ENCODE measurements at places on chromosomes 2 and 18.

- no peak for DNase-seq
These were observed 74.8 kb downstream of the NPAS2 start for GRCh38 chr2:100894796-100895156.

- DNase-seq = no peak
These were observed 2.1 kb downstream of the CNTNAP5 start for GRCh38 chr2:124027182-124027581.

- no peak for DNase-seq
These were observed 220.1 kb downstream of the IRS1 start for GRCh38 chr2:226579519-226579918.

- DNase-seq = no peak
These were observed 156.9 kb downstream of the LAMA1 start for GRCh38 chr18:6960656-6961055.

DNA sequence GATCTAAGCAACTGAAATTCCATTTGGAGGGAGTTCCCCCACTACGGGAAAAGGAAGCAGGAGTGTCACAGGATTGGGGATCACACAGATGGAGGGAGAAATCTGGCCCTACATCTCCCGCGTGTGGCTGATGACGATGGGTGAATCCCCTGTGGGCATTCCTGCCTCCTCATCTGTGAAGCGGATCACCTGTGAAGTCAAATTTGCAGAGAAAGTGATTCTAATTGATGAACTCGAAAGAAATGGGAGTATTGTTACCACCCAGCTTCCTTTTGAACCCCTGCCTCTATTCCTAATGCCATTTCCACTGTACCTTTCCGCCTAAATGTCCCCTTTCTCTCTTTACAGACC, 92.0 kb downstream of the CMPK2 start:
- no peak for DNase-seq

DNA sequence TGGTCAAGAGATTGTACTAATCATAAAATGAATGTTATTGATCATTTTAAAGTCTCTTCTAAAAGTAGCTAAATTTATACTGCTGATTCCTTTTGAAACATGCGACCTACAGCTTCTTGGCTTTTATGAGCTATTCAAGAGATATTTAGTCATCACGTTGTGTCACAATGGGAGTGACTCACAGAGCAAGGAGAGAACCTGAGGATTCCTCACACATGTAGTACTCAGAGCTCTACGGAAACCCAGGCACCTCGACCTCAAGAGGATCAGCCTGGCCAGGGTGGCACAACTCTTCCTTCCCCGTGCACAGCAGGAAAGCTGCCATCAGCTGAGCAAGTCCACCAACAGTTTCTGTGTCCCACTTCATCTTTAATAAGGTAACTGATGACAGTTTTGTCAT, at the start of gene DHRS9:
DHRS9 (plus strand) TSS at position 223 of the 400 bp plus-strand sequence. CDS start 12,019 bp downstream, outside the sequence.
- DNase-seq = no peak

GRCh38 chr18:54641734-54642133, 50.7 kb downstream of the DYNAP start:
- no peak for DNase-seq

GRCh38 chr2:52510432-52510831, 1257.2 kb upstream of the CHAC2 start:
- DNase-seq = no peak

DNA sequence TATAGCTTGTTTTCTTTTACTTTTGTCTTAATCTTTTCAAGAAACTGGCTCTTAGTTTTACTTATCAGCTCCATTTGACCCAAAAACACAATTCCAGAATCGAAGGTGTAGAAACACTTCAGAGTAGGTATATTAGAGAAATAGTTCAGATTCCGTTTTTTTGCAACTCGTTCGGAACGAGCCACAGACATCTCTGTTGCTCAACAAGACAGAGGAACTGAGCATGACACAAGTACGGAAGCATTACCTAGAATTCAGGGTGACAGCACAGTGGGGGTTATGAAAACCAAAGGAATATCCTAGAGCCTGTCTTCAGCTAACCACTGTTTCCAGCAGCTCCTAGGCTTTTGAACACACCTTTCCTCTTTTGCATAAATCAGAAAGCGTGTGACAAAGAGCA, 5.0 kb downstream of the HRH4 start:
- DNase-seq = no peak

- no peak for DNase-seq
These were observed 445.1 kb upstream of the TRIB2 start for GRCh38 chr2:12271589-12271984.

GRCh38 chr2:137659616-137660015, 304.7 kb upstream of the HNMT start:
- DNase-seq = no peak

DNA sequence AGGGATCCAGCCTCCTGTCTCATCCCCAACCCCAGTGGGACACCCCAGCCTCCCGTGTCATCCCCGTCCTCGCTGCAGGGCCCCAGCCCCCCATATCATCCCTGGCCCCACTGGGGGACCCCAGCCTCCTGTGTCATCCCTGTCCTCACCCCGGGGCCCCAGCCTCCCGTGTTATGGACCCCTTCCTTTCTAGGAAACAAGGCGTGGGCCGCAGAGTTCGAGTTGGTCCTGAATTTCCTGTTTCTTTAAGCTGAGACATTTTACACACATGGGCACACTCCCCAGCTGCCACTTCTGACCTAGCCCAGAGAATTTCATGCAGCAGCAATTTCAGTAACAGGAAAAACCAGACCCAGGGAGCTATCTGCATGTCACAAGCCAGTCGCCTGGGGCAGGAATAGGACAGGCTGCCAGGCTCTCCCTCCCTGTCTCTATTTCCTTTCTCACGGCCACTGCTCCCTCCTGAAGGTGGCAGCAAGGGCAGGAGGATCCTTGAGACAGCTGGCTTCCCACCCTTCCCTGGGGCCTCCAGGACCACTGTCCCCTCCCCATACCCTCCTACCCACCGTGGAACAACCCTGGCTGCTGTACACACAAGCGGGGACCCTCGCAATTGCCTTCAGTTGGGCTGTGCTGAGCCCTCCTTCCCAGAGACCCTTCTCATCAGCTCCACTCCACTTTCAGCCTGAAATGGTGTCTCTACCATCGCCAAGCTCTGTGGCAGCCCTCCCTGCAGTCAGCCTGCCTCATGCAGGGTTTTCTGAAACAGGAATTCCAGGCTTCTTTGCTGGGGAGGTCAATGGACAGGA, 141.9 kb upstream of the ID2 start:
- DNase-seq = no peak

- no peak for DNase-seq
These were observed 205.6 kb downstream of the ARHGAP15 start for GRCh38 chr2:143334837-143335236.

GRCh38 chr2:12921321-12921720, 204.6 kb downstream of the TRIB2 start:
- no peak for DNase-seq

DNA sequence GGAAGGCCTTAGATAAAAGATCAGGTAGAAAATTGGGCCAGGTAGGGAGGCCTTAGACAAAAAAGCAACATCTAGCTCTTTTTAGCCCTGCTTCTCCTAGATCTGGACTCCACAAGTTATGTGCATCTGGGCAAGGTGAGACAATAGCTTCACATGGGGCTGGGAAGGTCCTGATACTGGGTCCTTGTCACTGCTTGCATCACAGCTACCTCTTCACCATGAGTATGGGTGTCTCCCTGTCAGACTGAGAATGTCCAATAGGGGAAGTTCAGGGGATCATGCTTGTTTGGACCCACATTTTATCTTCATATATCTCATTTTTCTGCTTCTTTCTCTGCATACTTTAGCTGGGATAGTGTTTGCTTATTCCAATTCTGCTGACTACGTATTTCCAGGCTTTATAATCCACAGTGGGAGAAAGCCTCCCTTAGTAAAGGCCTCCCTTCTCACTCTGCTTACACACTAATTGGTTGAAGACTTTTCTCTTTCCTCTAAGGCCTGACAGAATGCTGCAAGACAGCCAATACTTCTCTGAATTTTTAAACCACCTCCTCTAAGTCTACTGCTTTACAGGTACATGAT, 189.6 kb downstream of the CYRIA start:
- no peak for DNase-seq

- DNase-seq = no peak
These were observed 739.5 kb downstream of the SOCS6 start for GRCh38 chr18:71028285-71028762.

DNA sequence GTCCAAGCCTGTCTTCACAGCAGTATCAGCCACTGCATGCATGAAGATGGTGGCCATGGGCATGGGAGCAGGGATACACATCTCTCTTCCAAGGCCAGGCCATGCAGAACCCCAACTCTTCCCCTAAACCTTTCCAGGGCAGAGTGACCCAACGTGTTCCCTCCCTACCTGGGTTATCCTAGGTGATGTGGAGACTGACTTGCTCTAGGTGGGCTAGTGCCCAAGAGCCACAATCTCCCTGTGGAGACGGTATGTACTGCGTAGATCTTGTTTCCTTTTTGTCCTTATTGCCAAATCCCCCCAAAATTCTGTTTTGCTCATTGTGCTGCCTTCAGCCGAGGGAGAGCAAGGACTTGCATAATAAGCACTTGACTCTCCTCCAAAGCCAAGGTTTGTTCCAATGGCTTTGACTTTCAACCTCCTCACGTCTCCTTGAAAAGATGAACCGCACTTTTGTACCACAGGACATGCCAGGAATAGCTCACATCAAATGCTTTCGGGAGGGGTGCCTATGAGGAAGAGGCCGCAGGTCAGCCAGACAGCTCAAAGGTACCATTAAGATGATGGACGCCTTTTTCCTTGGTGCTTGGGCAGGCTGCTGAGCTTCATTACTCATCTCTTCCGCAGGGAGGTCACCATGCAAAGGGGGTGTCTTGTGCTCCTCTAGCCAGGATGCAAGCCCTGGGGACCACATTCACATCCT, 76.2 kb upstream of the GLI2 start:
- no peak for DNase-seq

- no peak for DNase-seq
These were observed 260.8 kb downstream of the TGIF1 start for GRCh38 chr18:3710712-3711301.

- no peak for DNase-seq
These were observed 62.2 kb downstream of the PTRHD1 start for GRCh38 chr2:24731040-24731439.

DNA sequence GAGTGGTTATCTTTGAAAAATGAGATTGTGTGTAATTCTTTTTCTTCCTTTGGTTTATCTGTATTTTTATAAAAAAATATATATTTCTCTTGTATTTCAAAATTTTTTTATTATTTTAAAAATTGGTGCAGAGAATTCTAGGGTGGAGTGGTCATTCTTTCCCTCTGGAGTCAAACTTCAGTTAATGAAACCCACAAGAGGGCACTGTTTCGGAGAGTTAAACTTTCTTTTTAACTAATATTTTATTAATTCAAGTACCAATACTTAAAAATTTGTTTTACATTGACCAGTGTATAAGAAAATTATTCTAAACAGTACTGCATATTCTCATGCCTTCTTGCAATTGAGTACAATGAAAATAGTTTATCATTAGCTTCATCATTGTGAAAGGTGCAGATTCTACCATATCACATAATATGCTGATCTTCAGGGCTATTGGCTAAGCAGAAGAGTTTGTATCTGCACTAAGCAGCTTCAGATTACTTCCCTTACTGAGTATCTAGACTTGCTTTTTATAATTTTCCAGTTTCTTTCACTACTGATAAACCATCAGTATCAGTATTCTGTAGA, 50.1 kb downstream of the HS1BP3 start:
- no peak for DNase-seq

DNA sequence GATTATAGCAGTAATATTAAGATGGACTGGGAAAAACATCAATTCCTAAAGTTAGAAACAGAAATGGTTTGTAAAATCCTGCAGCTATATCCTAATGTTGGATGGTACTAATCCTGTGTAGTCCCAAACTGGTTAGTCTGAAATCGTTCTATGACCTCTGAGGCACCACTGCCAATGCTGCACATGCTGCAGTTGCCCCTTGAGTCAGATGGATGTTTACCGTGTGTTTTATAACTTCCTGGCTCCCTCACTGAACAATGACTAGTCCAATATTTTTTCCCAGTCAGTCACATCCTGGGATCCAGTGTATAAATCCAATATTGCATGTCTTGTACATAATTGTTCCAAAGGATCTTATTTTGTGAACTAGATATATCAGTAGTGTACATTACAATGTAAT, 226.7 kb upstream of the PKDCC start:
- no peak for DNase-seq

- no peak for DNase-seq
These were observed 55.9 kb downstream of the FEZ2 start for GRCh38 chr2:36541891-36542595.

GRCh38 chr18:56919190-56919589, 227.7 kb upstream of the BOD1L2 start:
- no peak for DNase-seq

- no peak for DNase-seq
These were observed 42.5 kb upstream of the LRPPRC start for GRCh38 chr2:44038277-44038676.

DNA sequence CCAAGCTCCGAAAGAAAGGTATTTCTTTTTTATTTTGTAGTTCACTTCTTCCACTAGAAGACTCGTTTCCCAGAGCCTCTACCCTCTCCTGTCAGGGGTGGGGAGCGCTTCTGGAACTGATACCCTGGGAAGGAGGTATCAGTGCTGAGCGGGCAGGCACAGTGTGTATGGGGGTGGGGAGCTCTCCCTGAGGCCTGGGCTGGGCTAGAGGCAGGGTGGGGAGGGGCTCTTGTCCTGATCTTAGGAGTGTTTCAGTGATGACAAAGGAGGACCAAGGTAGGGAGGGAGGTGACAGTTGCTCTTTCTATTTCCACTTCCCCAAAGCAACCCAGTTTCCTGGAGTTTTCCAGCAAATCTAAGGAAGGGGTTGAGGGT, 65.4 kb downstream of the ARHGAP25 start:
- no peak for DNase-seq

DNA sequence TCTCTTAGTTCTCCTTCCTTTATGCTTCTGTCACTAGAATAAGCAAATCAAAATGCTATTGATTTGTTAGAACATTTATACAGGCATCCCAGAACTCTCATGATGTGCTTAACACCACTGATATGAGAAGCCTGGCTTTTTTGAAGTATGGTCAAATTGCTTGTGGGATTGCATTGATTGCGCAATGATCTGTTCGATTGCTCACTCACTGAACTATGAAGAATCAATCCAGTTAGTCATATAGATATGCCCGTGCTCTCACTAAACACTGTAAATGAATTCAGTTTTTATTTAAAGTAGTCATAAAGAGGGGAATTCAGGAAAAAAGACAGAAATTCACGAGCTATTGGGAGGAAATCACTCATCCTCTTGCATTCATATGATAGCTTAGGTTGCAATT, 1237.8 kb downstream of the SUCLG1 start:
- no peak for DNase-seq
